ENCODE measurements at places on chromosomes 6 and 20.

DNA sequence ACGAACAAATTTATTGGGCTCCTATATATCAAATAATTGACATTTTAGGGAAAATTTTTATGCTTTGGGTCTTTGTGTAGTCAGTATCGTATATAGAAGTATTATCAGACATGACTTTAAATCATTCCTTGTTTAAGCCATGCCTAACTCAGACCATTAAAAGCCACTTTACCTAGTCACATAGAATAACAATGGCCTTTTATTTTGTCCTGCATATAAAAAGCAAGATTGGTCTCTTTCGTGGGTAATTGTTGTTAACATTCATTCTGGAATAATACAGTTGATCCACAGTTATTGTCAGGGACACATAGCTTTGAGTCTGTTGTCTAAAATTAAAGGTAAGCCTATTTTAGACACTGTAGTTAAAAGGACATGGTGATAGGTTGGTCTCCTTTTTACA, 47.4 kb downstream of the PLEKHG1 start:
- no peak for DNase-seq

DNA sequence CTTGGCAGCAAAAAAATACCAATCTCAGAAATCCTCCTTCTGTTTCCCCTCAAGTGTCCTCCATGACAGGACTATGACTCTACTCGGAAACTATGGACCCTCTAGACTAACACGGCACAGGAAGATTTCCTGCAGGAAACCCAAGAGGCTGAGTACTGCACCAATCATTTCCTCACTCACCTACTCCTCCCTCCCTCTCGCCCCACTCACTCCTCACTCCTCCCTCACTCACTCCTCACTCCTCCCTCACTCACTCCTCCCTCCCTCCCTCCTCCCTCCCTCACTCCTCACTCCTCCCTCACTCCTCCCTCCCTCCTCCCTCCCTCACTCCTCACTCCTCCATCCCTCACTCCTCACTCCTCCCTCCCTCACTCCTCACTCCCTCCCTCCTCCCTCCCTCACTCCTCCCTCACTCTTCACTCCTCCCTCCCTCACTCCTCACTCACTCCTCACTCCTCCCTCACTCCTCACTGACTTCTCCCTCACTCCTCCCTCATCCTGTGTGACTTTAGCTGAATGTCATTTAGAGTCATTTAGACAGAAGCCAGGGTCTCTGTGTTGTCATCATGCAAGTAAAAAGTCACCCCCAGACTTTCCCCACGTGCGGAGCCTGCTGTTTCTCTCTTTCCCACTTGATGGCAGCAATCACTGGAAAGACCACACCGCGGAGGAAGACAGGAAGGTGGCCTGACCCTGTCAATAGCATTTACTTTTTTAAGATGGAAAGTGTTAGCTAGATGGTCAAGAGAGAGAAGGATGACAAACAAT, 226.8 kb upstream of the PDE10A start:
- peak; percentile 63 for DNase-seq

DNA sequence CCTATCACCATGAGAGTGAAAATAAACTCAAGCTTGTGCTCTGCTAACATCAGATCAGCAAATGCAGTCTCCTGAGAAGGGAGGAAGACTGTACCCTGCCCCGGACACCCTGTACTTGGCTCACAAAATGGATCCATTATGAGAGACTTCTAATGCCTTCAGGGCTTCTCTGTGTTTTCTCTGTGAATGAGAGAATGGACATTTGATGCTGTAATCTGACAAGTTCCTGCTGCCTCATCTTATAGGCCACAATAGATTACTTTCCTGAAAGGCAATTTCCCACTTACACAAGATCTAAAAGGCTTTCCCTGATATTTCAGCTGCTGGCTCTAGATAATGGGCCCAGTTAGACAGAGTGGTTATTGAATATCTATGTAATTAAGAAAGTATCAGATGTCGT, 117.2 kb downstream of the OTOR start:
- no peak for DNase-seq

DNA sequence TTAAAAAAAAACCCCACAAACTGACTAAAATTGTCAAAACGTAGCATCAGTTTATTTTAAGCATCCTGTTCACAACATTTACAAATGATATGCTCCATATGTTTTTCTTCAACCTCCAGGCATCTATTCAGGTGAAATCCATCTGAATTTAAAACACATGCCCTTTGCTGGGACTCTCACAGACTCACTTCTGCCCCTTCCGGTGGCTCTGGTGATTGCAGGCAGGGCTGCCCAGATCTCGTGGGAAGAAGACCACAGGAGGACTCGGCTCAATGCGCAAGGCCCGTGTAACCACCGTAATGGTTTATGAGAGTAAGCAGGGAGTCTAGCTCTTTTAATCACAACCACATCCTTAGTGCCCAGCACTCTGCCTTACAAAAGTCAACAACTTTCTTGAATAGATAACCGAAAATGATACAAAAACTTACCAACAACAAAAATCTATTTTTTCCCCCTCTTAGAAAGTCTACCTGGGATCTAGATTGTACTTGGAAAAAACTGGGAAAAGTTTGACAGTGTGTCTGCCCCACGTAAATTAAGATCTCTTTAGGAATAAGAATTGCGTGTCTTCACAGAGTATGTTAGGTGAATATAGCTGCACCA, 139.1 kb downstream of the KIF16B start:
- DNase-seq = peak; percentile 92

DNA sequence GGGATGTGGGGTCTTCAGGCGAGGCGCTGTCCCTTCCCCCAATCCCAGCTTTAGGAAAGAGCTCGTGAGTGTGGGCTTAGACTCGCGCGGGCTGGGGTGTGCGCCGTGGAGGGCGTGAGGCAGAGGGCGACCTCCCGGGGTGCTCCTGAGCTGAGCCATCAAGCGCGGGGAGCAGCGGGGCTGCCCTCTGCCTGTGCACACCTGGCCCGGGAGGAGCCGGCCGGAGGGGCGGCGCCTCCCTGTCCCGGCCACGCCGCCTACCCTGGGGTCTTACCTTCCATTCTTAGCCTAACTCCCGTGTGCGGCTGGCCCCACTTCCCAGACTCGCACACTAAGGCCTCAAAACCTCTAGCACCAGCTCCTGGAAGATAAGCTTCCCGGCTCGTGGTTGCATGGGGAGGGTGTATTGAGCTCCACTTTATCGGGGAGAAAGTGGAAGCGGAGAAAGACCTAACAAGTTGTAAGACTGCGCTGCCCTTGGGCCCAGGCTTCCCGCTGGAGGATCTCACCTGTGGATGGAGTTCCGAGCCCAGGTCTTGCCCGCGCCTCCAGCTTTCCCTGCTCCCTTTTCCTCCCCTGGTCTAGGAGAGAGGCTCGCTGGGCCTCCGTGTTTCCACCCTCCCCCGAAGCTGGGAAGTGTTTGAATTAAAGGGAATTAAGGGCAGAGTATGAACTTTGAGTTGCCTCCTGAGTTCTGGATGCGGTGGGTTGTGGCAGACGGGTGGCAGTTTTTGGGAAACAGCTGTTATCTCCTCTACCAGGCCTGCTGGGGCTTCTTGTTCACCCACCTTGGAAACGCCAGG, 1.2 kb downstream of the DNMT3B start:
- DNase-seq = peak; percentile 41
